ENCODE measurements at places on chromosomes 12 and 14.

DNA sequence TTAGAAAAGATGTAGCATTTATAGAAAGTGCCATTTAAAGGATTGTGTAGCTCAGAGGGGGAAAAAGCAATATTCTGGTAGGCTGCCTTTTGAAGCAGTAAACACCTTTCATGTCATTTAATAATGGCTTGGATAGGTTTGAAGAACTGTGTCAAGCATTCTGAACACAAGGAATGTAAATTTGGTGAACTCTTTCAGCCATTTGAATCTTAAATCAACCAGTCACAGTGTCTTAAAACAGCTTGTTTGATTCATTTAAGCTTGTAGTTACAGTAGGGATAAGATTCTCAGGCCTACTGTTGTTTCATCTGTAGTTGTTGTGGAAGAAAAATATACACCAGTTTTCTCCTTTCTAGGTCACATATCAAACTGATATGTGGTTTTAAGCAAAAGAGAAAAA lies 299.4 kb upstream of the NOVA1 start:
- no peak for DNase-seq

DNA sequence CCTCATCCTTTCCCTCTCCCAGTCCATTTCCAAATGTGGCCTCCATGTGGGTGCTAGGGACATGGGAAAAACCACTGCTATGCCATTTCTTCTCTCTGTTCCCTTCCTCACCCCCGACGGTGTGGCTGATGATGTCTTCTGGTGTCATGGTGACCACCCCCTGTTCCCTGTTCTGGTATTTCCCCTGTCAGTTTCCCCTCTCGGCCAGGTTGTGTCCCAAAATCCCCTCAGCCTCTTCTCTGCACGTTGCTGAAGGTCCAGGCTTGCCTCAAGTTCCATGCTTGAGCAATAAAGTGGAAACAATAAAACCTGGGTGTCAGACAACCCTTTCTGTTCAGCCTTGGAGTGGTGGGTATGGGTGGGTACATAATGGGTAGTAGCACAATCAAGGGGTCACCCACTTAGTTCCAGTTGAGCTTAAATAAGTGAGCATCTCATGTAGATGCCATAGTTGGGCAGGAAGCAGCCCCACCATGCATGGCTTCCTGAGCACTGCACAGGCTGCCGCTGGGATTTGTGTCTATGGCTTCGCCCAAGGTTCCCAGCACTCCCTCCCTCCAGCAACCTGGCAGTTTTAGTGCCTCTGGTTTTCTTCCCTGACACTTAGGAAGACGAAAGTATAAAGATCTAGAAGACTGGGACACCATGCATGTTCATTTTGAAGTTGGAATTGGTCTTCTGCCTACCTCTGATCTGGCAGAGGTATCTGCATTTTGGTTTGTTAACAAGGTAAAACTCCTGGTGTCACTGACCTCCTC lies 8.7 kb upstream of the ITFG2 start:
- DNase-seq, result no peak

- no peak for DNase-seq
These were observed 346.3 kb downstream of the ETNK1 start for GRCh38 chr12:22971247-22971646.

DNA sequence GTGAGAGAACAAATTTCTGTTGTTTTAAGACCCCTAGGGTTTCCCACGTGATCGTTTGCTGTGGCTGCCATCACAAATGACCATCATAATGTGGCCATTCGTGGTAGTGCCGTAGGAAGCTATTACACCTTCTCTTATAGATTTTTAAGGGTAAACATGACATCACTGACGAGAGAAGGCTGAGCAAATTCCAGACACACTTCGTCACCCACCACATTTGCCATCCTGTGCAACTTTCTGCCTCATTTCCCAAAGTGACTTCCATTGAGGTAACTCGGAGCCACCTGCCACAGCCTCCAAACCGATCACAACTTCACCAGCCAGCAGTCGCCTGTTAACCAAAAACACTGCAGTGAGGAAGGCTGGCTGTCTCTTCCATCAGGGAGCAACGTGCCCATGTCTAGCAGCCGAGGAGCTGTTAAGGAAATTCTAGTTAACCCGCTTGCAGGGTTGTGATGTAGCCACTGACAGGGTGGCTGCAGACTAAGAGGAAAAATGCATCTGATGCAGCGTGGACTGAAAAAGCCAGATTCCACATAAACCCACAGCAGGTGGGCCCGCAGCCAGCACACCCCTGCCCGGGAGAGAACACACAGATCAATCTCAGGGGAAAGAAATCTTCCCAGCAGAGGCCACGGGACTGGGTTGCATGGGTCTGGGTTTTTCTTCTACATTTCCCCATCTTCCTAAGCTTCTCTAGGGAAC lies 44.6 kb downstream of the CCDC85C start:
- DNase-seq, result no peak

GRCh38 chr14:95465936-95466335 lies 50.5 kb downstream of the SYNE3 start:
- no peak for DNase-seq

Data from frontal cortex (tissue), 4 donors.